NCI-H2081 treated with DMSO at 0.1 percent for 48 hours (cell line): ENCODE measurements at places on chromosomes 2 and 18.

- no peak for DNase-seq
Measured at GRCh38 chr18:69958422-69958821, 10.7 kb upstream of the CD226 start.

GRCh38 chr2:120653046-120653445, 82.6 kb upstream of the GLI2 start:
- DNase-seq = no peak

GRCh38 chr2:66530651-66531050, 95.7 kb downstream of the MEIS1 start:
- no peak for DNase-seq

GRCh38 chr2:105912081-105912480, 167.4 kb downstream of the NCK2 start:
- no peak for DNase-seq

GRCh38 chr2:137173463-137173862, 408.1 kb downstream of the THSD7B start:
- no peak for DNase-seq

DNA sequence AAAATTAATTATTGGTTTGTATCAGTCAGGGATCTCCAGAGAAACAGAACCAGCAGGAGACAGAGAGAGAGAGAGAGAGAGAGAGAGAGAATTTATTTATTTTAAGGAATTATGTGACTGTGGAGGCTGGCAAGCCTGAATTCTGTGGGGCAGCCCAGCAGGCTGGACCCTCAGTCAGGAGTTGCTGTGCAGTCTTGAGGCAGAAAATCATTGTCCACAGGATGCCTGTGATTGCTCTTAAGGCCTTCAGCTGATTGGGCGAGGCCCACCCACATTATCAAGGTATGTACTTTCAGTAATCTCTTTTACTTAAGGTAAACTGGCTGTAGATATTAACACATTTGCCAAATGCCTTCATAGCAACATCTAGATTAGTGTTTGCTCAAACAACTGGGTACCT, 155.3 kb downstream of the SEPTIN10 start:
- DNase-seq = no peak

GRCh38 chr2:118274841-118275510, 186.7 kb downstream of the INSIG2 start:
- no peak for DNase-seq

- no peak for DNase-seq
Measured at GRCh38 chr2:182043861-182044260, 58.2 kb downstream of the PPP1R1C start.

GRCh38 chr2:102473020-102473419, at the start of gene SLC9A4:
Gene SLC9A4, plus strand, starts transcription at chr2:102473226. Its CDS starts 534 bp downstream, at chr2:102473760.
- no peak for DNase-seq

- no peak for DNase-seq
Measured at GRCh38 chr18:56009411-56009810, 421.4 kb upstream of the TCF4 start.

- no peak for DNase-seq
Measured at GRCh38 chr18:61882296-61883004, 10.4 kb downstream of the RNF152 start.

- DNase-seq = no peak
Measured at GRCh38 chr2:96485751-96486651, 19.2 kb downstream of the NEURL3 start.

DNA sequence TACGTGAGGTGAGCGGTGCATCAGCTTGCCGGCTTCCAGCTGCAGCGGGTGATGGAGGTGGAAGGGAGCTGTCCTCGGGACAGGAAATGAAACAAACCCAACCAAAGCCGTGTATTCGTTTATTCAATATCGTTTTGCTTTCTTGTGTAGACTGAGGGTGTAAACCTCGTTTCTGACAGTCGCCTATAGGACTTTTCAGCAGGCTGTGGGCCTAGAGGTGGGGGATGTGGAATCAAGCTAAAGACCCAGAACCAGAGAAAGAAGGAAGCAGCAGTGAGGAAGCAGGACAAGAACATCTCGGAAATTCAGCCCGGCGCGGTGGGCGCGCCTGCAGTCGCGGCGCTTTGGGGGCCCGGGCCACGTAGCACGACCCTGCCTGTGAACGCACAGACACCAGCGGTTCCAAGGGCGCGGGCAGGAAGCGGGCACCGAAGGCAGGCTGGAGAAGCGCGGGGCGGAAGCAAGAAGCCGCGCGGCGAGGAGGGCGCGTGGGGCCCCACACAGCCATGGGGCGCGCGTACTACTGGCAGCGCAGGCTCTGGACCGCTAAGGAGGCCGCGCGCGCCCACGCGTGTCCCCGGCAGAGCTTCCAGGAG, 755 bp upstream of the ATP9B start:
- DNase-seq = no peak

- no peak for DNase-seq
Measured at GRCh38 chr18:47204908-47205522, 28.9 kb upstream of the IER3IP1 start.

GRCh38 chr2:164675687-164676086, 54.4 kb upstream of the GRB14 start:
- DNase-seq = no peak

- DNase-seq = no peak
Measured at GRCh38 chr2:55824551-55825096, 99.0 kb downstream of the EFEMP1 start.

DNA sequence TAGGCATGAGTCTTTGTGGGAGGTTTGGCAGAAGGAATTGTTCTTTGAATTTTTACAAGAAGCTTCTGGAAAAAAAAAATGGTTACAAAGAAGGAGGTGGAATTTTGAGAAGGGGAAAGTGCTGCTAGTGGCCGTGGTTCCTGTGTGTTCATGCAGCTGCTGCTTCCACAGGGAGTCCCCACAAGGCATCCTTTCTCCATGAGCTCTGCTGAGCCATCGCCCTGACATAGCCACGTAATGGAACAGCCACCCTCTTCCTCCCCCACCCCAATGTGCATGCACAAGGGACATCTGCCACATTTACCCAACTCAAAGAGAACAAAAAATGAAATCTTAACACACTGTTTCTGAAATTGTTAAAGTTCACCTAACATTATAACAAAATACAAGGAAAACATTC, 529.7 kb downstream of the SATB2 start:
- DNase-seq = no peak

DNA sequence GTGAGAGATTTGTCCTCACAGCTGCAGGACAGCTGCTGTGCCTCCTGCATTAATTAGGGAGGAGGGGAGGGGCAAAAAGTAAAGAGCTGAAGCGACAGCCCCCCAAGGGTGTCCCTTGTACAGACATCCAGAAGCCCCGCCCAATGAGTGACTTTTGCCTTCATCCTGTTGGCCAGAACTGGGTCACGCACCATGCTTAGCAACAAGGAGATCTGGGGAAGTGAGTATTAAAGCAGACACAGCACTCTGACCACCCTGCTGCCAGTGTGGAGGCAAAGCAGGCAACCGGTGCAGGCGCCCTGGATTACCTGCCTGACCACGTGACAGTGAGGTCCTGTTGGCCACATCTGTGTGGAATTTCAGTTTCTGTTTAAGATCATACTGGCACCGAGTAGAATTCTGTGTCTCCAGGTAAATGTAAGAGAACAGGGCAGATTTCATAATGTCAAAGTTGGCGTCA, 21.5 kb upstream of the BIN1 start:
- no peak for DNase-seq

DNA sequence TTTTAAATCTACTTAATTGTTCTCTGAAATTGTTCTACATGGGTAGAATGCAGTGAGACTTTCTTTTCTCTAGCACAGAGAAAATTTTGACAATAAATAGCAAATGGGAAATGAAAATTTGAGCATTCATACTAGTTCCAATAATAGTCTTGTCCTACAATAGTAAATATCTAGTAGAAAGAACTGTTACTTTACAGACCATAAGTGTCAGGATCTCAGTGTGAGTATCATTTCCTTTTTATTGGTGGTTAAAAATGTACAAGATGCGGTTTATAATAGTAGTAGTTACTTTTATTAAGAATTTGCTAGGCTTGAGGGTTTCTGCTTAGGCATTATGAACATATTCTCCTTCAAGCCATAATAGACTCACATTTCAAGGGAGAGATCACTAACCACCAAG, 43.2 kb downstream of the KCNE4 start:
- DNase-seq = no peak

DNA sequence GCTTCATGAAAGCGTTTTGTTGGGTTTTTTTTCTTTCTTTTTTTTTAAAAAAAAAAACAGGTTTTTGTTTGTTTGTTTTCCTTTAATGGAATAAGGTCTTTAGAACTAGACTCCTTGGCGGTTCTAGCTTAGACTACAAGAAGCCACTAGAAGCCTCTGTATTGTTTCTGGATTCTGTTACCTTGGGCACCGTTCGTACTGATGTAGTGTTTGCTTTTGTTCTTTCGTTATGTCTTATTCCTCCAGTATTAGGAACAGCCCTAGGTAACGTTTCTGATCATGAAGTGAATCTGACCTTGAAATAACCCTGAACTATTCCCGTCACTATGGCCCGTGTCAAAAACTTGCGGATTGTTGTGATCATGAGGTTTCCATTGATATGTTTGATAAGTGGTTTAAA, 164.6 kb downstream of the PTGR3 start:
- no peak for DNase-seq

- DNase-seq = no peak
Measured at GRCh38 chr2:160505256-160505655, 11.6 kb upstream of the RBMS1 start.

GRCh38 chr2:217946051-217946450, 56.7 kb downstream of the TNS1 start:
- DNase-seq = no peak

- no peak for DNase-seq
Measured at GRCh38 chr2:86074811-86075210, 30.9 kb downstream of the POLR1A start.

DNA sequence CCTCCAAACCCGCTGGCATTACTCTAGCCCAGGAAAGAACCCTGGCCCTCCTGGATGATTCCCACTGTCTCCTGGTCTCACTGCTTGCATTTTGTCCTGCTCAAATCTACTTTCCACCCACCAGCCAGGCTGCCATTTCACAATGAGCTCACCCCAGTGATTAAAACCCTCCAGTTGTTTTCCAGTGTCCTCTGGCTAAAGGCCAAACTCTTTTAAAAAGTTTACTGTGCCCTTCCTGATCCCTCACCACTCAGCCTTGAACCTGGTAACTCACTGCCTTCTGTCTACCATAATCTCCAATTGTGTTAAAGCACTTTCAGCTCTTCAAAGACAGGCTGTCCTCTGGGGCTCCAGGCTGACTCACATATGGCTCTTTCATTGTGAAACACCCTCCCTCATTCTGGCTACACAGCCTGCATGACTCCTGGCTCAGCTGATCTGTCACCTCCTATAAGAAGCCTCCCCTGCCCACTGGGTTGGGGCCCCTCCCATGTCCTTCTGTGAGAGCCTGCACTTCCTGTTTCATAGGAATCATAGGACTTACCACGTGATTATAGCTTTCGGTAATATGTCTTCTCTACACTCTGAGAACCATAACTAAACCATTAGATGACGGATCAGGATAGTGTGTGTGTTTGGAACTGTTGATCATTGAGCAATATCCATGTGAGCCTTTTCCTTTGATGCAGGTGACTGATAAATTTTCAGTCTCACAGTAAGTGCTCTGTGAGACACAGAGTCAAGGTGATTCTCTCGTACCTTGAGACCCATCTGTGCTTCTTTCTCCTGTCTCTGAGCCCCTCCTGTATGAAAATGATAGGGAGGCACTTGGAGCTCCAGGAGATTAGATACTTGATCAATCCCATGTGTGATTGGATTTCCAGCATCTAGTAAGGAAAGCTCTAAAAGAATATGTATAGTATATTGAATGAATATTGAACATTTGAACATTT, 590.8 kb upstream of the ID2 start:
- DNase-seq = no peak

GRCh38 chr2:36704475-36705150, 8.1 kb downstream of the VIT start:
- no peak for DNase-seq

DNA sequence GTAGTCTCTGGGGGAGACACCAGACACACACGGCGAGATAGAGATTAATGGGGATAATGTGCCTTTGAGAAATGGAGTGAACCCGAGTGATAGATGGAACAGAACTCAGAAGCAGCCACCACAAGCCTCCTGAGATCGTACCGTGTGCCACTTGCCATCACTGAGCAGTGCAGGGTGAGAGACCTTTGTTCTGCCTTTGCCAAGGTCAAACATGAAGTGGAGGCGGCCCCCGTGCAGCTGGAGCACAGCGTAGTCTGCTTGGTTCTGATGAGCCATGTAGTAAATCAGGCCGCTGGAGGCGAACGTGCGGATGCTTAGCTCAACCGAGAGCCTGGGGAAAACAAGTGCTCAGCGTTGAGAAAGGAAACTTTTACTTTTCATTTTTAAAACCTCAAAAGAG, 167.0 kb downstream of the LAMA1 start:
- no peak for DNase-seq

- DNase-seq = no peak
Measured at GRCh38 chr2:202005272-202005887, 28.3 kb upstream of the FZD7 start.

DNA sequence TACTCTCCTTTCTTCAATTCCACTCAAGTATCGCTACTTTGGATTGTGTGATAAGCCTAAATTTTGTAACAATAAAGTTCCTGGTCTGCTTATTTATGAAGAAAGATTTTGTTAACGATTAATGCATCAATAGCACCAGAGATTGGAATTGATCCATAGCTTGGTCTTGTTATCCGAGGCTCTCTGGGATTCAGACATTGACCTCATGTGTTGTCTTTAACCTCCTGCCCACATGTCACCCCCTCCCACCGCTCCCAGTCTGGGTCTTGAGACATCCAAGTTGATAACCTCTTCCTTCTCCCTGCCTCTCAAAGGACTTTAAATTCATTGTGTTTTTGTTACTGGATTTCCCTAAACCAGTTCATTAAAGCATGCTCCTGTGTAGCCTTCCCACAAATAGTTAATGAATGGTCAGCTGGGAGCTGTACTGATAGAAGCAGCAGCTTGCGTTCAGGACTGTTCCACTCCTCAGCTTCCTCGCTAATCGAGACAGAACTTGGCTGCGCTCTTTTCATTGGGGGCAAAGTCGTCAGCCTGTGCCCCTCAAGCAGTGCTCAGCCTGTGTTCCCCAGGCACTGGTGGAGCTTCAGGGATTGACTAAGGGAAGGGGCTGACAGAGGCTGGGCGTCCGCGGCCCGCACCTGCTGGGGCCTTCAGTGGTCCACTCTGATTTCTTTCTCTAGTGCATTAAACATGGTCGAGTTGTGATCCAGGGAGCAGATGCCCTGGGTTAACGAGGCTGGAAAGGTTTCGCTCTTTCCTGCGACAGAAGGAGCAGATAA, 18.9 kb downstream of the ASB1 start:
- DNase-seq = no peak
